ENCODE measurements at places on chromosomes 13 and 19.

- no peak for DNase-seq
Measured at GRCh38 chr13:111846391-111847159, 220.4 kb upstream of the SOX1 start.

GRCh38 chr13:26236296-26236695 is 14.2 kb upstream of the RNF6 start:
- DNase-seq = no peak

DNA sequence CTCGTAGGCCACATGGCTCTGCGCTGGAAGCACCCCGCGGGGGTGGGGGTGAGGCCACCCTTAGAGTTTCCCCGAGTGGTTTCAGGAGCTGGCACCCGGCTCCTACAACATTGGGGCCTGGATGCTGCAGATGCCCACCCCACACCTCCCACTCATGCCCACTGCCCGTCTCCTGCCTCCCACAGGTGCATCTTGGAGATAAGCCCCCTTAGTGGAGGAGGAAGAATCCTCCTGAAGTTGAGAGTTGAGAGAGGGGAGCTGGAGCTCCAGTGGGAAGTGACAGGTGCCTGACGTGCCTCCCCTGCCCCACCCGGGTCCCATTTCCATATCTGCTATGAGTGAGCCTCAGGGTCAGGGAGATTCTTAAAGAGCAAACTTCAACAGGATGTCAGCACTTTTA is 341.3 kb downstream of the TEX29 start:
- no peak for DNase-seq

DNA sequence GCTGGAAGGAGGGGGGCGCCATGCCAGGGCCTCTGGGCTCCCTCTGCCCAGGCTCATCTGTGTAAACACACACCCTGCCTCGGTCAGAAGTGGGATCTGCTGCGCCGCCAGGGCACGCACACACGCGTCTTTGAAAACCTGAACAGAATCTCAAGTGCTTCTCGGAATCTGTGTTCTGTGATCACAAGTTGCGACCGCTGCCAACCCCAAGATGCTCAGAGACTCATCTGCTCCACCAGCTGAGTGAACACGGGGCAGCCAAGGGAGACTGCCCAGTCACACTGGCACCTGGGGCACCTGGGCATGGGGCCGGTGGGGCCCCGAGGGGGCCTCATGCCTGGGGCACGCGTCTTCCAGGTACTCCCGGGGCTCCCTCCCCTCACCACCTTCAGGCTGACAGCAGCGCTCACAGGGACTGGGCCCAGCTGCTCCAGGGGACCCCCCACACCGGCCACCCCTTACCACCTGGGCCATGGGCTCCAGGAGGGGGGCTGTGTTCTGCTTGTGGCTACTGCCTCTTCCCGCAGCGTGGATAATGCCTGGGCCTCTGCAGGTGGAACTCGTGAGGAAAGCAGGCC is 59.0 kb downstream of the KLF2 start:
- DNase-seq = peak; percentile 79

GRCh38 chr13:105471673-105472072 is 1063.8 kb downstream of the EFNB2 start:
- DNase-seq = no peak

DNA sequence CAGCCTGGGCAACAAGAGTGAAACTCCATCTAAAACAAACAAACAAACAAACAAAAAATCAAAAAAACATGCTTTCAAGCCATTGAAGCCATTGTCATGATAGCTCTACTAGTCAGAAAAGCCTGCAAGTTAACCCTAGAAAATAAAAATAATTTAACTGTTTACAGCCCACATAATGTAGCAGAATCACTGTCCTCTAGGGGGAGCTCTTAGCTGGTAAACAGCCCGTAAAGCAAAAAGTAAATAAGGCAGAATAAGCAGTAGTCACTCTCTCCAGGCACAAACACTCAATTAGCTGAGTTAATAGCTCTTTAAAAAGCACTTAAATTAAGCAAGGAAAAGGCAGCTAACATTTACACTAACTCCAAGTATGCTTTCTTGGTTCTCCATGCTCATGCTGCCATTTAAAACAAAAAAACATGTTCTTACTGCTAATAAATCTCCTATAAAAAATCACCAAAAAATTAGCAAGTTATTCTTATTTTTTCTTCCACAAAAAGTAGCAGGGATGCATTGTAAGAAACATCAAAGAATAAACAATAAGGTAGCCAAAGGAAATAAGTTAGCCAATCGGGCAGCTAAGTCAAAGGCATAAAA is 11.3 kb downstream of the LILRB4 start:
- DNase-seq = peak; percentile 46
